SHP77 treated with DMSO at 0.1 percent for 48 hours (cell line): ENCODE measurements at places on chromosomes 2 and 18.

GRCh38 chr18:49031511-49032188, 80.9 kb upstream of the SMAD7 start:
- DNase-seq: no peak

DNA sequence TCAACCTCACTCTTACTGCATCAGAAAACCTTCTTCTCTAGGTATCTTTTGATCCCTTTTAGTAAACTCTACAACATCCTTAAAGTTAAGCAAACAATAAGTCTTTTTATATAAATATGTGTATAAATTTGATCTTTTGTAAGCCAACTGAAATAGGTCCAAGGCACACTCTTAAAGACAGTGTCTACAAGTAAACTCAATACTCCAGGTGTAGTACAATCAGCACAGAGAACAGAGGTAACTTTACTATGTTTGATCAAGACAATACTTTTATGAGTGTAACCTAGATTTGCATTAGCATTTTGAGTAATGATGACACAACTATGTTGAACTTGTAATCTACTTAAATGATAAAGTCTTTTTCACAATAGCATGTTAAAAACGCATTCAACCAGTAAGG, 593.1 kb upstream of the CHAC2 start:
- no peak for DNase-seq

DNA sequence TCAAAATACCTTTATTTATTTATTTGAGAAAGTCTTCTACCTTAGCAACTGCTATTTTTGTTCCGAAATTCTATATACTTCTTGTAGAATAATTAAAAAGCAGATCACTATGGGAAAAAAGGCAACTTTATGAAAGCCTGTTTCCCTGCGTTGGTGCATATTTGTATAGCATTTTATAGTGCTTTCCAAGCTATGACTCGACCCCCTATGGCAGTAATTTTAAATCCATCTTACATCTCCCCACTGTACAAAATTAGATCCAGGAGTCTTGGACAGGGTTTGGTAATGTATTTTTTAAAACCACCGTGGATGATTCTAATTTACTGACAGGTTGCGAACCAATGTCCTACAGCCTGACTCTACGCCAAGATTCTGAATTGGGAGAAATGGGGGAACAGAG, 10.1 kb downstream of the TANK start:
- no peak for DNase-seq

DNA sequence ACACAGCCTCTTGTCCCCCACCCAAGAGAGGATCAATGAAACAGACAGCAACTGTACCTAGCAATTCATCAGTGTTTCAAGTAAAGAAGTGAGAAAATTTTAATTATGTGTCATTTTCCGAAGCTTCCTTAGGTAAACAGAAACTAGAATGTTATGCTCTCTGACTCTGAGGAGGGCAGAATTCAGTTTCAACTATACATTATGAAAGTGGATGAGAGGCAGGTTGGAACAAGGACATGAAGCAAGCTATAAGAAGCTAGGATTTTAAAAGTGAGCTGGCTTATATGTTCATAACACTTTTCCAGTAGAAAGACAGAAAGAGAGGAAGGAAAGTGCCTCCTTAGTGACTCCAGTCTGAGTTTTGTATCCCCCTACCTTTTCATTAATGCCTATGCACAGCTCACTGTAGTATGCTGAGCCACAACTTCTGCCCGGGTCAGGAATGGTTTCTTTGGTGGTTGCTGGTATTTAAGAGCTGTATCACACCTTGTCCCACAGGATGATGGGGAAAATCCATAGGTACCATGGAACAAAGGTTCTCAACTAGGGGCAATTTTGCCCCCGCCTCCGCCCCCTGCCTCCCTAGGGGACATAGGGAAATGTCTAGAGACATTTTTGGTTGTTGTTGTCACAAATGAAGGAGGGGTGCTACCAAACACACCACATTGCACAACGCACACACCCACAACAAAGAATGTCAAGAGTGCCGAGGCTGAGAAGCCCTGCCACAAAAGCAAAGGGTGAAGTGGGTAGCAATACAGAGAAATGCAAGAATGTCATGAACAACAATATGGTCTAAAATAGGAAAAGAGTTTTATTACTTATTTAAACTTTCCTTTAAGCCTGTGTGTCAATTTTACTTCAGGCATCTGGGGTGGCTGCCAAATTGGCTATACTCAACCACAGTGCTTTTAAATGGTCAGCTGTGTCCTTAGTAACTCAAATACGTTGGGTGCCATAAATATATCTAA, 161.0 kb upstream of the ZFP36L2 start:
- DNase-seq: no peak

DNA sequence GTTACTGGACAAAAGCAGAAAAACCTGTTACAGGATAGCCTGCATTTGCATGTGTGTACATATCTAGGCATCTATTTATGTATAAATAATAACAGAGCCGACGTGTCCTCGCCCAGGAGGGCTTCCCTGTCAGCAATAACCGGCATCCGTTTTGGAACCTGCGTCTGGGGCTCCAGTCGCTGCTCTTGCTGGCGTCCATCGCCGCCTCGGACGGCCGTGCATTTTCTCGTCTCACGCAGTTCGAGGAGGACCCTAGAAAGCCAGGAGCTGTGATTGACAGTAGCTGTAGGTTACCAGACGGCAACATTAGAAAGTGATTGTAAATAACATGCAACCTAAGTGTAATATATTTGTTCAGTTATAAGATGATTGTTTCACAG, 132.6 kb downstream of the NFATC1 start:
- no peak for DNase-seq

DNA sequence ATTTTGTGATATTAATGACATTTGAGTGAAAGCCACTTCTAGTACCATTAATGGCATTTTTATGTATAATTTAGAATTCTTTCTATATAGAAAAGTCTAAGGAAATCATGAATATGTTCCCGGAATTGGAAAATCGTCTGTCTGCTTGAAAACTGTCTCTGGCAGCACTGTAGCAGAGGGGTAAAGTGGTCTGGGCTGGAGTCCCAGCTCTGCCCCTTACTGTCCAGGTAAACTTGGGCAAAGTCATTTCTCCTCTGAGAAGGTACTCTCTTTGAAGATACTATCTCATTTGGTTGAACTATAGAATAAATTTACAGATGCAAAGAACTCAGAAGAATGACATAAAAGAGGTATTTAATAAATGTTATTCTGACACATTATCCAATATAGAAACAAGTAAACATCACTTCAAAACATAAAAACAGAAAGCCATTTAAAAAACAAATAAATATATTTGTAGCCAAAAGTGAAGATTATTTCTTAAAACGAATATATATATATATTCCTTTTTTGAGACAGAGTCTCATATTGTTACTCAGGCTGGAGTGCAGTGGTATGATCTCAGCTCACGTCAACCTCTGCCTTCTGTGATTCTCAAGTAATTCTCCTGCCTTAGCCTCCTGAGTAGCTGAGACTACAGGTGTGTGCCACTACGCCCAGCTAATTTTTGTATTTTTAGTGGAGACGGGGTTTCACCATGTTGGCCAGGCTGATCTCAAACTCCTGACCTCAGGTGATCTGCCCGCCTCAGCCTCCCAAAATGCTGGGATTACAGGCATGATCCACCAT, 149.8 kb upstream of the ITGA4 start:
- no peak for DNase-seq

- no peak for DNase-seq
Measured at GRCh38 chr2:38116762-38117161, 40.8 kb upstream of the CYP1B1 start.

GRCh38 chr2:71385012-71385411, 53.4 kb downstream of the ZNF638 start:
- no peak for DNase-seq

GRCh38 chr2:62076980-62077638, 118.8 kb upstream of the B3GNT2 start:
- no peak for DNase-seq

GRCh38 chr2:65231121-65231520, 3.5 kb downstream of the ACTR2 start:
- no peak for DNase-seq

DNA sequence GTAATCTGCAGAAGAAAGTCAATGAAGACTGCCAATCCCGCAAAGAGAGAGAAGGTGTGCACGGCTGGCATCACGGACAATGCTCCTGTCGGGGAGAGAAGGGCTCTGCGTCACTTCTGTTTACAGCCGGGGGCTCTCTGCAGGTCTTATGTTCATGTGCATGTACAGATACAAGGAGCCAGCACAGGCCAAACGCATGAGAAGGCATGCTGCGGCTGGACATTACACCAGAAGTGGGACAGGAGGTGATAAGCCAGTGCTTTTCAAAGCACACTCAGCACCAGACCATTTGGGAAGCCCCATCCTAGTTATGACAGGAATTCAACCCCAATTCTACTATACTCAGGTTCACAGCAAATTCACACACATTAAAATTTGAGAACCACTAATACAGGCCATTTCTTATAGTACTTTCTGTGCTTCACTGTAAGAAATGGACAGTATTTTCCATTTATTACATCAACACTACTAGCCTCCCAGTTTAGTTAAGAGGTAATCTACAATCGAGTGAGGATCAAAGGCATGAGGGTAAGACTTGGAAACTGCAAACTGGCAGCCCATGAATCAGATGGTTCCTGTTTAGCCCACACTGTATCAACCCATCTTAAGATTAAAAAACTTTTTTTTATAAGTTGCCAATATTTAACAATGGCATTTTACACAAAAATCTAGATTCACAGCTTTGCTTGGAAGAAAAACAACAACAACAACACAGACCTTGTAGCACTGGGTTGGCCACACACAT, 38.2 kb downstream of the RMC1 start:
- no peak for DNase-seq

- no peak for DNase-seq
Measured at GRCh38 chr2:53424902-53425301, 342.7 kb upstream of the CHAC2 start.

DNA sequence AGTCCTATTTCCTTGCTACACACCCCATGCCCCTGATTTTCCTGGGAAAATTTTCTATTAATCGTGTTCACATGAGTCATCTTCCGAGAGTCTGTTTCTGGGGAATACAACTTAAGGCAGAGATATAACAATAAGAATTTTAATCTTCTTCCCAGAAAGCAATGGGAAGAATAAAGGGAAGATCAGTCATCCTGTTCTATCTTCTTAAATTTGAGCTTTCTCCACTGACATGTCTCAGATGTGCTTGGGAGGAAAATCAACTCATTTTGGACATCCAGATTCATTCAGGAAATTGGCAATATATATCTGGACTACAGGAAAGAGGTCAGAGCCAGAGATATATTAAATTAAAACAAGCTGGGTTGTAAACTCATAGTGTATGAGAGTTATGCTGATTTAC, 62.3 kb upstream of the SPAG16 start:
- no peak for DNase-seq

DNA sequence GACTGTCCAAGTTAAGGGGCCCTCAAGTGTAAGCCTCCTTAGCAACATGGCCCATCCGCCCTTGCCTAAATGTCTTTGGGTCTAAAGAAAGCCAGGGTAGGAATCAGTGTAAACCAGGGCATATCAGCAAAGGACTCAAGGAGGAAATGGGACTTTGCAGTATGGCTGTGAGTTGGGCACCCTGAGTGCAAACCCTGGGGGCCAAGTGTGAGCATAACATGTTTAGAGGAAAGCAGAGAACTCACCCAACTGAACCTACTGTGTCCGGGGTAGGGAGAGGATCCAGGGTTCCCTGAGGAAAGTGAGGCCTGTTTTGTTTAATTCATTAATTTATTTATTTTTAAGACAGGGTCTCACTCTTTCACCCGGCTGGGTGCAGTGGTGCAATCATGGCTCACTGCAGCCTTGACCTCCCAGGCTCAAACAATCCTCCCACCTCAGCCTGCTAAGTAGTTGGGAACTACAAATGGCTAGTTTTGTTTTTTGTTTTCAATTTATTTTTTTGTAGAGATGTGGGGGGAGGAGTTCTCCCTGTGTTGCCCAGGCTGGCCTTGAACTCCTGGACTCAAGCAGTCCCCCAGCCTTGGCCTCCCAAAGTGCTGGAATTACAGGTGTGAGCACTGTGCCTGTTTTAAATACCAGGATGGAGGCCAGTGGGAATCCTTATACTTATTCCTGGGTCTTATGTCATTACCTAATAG, 51.0 kb upstream of the ACTR3 start:
- no peak for DNase-seq

DNA sequence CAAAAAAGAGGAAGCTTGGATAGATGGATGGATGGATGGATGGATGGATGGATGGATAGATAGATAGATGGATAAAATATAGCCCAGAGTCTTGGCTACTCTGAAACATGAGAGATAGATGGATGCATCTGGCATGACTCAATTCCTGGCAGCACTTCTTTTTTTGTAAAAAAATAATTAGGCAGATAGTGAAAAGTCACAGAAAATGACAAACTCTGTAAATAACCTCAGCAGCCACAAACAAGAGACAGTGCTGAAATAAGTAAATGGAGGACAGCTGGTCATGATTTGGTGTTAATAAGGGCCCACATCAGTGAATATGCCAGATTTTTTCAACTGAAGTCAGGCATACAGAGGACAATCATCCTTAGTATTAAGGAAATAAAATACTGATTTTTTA, 585.0 kb upstream of the GCFC2 start:
- no peak for DNase-seq

DNA sequence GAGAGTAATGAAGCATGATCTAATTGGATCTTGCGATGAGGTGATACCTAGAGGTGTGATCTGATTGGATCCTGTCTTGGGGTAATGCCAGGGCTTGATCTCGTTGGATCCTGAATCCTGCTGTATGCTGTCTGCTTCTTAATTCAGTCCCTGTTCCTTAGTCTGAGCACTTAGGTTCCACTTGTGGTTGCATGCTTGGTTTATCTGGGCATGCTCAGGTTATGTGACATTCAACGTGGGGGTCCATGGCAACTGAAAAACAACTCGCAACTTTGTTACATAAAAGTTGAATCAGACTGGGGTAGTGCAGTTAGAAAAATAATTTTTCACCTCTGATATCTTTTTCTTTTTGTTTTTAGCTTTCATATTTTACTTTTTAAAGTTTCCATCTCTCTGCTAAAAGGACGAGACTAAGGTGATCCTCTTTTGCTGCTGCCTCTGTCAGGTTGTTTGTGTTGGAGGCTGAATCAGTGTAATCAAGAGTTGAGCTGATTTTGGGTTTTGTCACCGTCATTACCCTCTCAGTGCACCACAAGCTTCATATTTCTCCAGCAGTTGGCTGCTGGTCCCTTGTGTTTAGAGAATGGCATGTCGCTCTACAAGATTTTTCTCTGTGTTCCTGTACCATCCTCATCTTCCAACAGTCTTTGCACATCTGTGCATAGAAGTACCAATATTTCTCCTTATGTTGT, 67.9 kb downstream of the NCOA1 start:
- DNase-seq: no peak

- DNase-seq: no peak
Measured at GRCh38 chr18:23752796-23753195, 63.5 kb downstream of the LAMA3 start.

- no peak for DNase-seq
Measured at GRCh38 chr2:65368468-65368867, 63.9 kb downstream of the SPRED2 start.
